ENCODE measurements at places on chromosomes 11 and 22.

GRCh38 chr22:42855721-42856120, 1.4 kb downstream of the ARFGAP3 start:
- no peak for DNase-seq

GRCh38 chr11:68437927-68438657, 22.5 kb upstream of the PPP6R3 start:
- no peak for DNase-seq

DNA sequence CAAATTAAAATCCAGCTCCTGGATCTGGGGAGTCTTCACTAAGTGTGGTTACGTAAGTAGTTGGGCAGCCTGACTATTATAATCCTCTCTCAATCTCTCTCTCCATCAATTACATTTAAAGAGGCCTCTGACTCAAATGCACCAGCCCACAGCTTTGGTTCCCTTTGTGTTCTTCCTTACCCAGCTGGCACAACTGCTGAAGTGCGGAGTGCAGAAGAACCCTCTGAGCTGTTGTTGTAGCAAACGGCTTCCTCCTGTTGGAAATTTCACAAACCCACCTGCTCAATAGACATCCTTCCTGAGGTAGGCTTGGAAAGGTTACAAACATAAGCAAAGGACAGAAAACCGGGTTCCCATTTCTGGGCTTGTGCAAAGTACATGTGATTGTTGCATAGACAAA, 17.0 kb upstream of the SORL1 start:
- no peak for DNase-seq

GRCh38 chr11:93133488-93134109, 64.2 kb downstream of the SLC36A4 start:
- DNase-seq, result no peak

DNA sequence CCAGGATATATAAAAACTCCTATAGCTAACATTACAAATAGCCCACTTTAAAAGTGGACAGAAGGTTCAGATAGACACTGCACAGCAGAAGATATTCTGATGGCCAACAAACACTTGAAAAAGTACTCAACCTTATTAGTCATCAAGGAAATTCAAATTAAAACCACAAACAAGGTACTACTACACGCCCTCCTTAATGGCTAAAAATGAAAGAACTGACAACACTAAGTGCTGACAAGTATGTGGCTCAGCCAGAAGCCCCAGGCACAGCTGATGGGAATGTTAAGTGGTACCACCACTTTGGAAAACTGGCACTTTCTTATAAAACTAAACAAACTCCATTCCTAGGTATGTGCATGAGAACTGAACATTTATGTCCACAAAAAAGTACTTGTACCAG, 320.1 kb downstream of the TBC1D22A start:
- no peak for DNase-seq

DNA sequence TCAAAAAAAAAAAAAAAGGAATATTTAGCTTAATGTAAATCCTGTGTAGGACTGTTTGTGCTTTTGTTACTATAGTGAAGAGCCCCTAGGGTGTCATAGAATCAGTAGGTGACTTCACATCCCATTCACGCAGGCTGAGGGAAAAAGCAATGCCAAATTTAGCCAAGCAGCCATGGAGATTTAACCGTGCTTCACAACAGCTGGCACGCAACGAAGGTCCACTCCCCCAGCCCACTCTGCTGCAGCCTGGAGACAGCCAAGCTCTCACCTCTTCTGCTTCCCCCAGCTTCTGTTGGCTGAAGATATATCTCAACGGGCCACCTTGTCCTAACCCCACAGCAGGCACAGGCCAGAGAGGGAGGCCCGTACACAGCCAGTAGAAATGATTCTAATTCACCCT, 78.8 kb upstream of the BID start:
- no peak for DNase-seq

DNA sequence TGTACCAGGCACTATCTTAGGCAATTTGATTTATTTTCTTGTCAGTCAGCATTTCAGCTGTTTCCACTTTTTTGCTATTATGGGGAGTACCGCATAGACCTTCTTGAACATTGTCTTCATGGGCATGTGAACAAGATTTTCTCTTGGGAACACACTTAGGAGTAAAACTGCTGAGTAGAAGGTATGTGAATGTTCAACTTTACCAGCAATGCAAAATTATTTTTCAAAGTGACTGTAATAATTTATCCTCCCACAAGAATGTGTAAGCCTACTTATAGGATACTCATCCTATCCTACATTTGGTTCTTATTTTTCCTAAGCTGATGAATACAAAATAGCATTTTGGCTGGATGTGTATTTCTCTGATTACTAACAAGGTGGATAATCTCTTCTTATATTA, 132.0 kb upstream of the NAV2 start:
- no peak for DNase-seq

DNA sequence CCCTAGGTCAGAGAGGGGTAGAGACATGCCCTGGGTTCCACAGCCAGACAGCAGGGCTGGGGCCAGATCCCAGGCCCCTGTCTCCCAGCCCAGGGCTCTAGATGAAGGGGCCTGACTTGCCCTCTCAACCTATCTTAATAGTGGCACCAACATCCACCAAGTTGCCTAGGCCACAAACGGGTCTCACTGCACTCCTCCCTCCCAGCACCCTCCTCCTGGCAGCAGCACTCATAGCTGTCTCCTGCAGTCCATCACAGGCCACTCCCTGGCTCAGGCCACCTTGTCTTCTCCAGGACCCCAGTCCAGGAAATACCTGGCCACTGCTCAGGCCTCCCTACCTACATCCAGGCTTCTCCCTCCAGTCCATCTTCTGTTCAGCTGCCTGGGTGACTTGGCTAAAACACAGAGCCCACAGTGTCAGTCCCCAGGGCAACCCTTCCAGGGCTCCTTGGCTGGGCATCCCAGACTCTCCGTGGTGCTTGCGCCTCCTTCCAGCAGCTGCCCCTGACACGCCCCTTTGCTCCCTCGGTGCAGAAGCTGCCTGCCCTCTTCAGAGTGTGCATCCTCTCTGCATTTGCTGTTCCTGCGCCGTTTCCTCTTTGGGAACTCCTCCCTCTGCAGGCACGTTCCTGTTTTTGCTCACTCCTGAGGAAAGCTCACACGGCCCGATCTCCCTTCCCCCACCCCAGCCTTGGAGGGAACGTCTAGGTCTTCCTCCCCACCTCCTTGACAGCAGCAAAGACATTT, 40.5 kb downstream of the LRRC32 start:
- DNase-seq, result no peak

DNA sequence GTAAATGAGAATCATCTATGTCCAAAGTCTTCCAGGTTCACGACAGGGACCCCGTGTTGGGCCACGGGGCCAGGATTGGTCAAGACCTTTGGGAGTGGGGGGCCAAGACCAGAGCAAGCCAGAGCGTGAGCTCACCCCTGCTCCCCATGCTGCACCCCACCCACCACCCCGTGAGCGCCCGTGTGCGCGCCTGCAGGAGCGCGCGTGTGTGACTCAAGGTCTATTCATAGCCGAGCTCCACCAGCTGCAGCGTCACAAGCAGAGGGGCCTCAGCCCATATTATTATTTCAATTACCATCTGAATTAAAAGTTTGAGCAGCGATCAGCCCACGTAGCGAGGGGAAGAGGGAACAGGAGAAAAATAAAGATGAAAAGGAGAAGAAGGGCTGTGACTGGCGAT, 5.2 kb downstream of the KCNJ4 start:
- DNase-seq, result no peak

DNA sequence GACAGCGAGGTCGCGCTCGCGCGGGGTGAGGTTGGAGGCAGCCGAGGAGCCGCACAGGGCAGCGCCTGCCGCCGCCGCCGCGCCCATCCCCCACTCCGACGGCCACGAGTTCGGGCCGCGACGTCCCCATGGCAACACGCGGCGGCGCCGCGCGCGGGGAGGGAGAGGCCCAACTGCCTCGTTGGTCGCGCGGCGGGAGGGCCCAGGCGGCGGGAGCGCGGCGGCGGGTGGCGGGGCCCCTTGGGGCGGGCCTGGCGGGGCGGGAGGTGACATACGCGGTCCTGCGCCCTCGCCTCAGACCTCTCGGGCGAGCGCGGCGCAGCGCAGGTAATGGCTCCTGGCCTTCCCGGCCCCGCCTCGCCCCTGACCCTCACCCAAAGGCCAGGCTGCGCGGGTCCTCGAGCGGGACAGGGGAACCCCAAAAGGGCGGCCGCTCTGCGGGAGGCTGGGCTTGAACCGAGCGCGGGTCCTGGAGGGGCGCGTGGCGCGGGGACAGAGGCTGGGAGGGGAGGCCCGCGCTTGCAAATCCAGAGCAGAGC, at the start of gene DEUP1:
DEUP1 (plus strand) TSS at position 297 of the 539 bp plus-strand sequence. CDS start 1,518 bp downstream, outside the sequence.
- no peak for DNase-seq

DNA sequence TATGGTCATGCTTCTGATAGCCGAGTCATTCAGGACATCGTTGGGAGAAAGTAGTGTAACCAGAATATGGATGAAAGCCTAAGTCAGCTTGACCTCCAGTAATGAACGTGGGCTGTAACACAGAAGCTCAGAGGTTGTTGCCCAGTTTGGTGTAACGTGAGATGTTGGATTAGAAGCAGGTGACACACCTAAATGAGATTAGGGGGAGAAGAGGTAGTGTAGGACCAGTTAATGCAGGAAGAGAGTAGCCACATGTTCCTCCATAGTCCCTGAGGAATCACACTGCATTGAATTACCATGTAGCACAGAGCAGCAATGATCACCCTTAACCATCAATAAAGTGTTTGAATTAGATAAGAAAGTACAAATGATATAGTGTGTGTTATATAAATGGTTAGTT, 20.4 kb downstream of the FBXO7 start:
- no peak for DNase-seq

DNA sequence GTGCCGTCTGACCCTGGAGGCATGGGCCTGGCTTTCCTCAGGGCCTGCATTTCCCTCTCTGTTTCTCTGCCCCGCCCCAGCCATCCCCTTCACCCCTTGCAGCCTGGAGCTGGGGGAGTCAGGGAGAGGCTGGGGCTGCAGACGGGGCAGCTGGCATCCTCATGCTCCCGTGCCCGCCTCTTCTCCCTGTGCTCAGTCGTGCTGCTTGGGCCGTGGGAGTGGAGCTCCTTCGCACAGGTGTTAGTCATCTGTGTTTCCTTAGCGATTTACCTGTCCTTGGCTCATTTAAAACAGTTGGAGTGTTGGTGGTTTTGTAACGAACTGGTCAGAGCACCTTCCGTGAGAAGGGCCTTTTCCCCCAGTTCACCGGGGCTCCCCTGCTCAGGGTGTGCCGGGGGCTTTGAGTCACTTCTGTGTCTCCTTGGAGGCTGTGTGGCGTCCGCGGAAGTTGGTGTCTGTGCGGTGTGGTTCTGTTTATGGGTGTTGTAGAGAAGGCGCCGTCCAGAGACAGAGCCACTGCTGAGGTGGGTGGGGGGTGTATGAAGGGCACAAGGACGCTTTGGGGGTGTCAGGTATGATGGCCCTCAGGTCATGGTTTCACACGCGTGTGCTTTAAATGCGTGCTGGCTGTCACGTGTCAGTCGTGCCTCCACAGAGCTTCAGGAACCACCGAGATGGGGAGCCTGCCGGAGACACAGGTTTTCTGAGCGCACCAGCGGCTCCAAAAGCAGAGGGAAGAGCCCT, 19.5 kb downstream of the BRSK2 start:
- no peak for DNase-seq

DNA sequence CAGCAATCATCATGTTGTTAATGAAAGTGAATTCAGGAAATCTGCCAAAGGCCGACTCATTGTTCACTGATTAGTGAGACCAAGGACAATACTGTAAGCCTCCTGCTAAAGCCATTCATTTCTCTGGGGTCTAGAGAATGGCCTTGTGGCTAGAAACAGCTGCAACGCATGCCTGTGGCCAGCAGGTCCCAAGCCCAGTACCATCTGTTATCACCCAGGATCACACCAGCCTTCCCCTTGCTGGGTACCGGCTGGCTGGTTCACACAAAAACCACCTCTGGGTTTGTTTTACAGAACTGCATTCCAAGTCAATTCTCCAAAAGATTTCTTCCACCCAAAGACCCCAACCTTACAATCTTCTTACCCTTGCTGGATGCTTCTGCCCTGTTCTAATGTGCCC, 1.1 kb downstream of the PLAAT5 start:
- DNase-seq, result no peak

DNA sequence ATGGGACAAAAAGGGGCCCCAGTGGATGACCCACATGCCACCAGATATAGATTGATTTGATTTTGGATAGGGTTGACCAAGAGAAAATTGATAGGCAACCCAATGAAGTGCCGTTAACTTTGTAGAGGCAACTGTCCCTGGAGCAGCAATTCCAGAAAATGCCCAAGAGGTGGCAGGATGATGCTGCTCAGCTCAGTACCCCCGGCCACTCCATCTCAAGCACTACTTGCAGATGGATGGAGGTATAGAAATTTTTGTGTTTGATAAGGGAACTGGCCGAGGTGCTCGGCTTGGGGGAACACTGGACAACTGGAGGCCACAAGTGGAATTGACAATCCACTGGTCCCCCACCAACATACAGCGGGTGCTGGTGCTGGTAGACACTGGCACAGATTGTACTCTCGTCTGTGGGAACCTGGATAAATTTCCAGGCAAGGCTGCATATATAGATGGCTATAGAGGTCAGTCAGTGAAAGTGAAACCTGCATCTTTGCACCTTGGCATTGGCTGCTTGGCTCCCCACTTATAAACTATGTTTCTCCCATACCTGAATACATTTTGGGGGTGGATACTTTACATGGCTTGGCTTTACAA, 86.3 kb downstream of the CCDC83 start:
- peak; percentile 39 for DNase-seq
